GM12878 (cell line): ENCODE measurements at places on chromosomes 3 and 15. TPM values are rescaled to one million over a fixed set of nuclear protein-coding genes. Genes with fewer than 3 reads are reported as not detected.

- no peak for DNase-seq
These were observed 29.6 kb downstream of the MSL2 start for GRCh38 chr3:136166507-136166906.

DNA sequence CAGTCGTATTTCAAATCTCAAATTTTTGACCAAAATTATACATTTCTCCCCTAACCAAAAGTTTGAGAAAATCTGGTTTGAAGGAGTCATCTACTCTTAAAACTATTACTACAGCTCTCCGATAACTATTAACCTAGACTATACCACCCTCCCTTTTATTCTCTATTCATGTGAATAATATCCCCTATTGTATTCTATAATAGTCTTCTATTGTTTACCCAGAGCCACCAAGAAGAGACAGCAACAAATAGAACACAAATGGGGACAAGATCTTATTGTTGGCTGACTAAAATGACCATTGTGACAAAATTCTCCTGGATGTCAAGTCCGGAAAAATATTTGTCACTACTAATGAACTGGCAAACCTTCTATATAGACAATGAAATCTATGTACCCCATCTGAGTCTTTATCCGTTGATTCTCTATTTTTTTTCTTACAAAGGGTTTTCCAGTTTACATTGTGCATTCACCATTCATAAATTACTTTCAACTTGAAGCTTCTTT is 618.0 kb downstream of the CADM2 start:
- DNase-seq, result no peak

DNA sequence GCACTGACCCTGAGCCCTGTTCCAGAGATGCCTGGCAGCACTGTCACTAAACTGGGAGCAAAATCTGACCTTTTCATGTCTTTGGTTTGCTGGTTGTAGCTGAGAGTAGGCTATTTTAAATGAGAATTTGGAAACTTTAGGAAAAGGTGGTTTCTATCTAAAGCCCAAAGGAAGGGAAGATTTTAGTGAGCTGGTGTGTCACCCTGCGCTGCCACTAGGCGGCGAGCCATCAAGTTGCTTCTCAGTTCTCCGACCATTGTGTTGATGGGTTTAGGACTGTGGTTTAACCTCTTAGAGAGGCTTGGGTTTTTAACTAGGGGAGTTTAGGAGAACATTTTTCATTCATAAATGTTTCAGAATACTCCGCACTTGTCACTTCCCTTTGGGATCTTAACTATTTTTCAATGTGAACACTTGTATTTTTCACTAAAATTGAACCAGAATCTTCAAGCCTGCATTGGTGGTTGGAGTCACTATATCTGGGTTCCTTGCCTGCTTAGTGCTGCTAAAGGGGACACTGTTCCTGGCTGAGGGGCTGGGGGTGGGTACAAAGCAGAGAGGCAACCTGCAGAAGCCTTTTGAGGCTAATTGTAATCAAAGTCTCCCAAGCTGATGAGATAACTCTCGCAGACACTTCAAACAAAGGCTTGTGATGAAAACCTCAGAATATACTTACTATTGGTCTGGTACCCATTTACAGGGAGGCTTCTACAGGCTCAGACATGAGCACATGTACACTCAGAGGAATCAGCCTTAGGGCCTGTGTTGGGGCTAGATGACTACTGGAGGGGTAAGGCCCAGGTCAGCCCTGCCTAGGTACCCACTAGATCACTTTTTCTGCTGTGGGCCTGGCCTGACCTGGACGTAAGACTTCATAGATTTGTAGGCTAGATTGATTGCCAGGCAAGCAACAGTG is 16.8 kb downstream of the EXOSC7 start:
- DNase-seq, result no peak

- DNase-seq, result no peak
These were observed 217.0 kb downstream of the P3H2 start for GRCh38 chr3:189903562-189904250.

- DNase-seq, result no peak
These were observed 261.8 kb downstream of the EPHB1 start for GRCh38 chr3:135056733-135057310.

Gene IMPG2
- 0.11 and 0.13 TPM in 2 replicates for total RNA-seq
